ENCODE measurements at places on chromosomes 11 and 22. TPM values are rescaled to one million over a fixed set of nuclear protein-coding genes. Genes with fewer than 3 reads are reported as not detected.

The TMEM45B gene
- polyA plus RNA-seq: 3.4 TPM

The OR8G5 gene
- 0.14 TPM for polyA plus RNA-seq

The CARD18 gene
- 13.9 TPM for polyA plus RNA-seq

The MLC1 gene
- polyA plus RNA-seq: 0.48 TPM

- no peak for DNase-seq
- peaks cover 17% of the 10 kb centered on the region for H3K27me3 ChIP-seq
- H3K4me1 ChIP-seq: no peaks in the 10 kb centered on the region
These were observed 41.7 kb upstream of the FGF3 start for GRCh38 chr11:69860796-69861445.
